ENCODE measurements at places on chromosomes 3 and 15. TPM values are rescaled to one million over a fixed set of nuclear protein-coding genes. Genes with fewer than 3 reads are reported as not detected.

BLM gene
- total RNA-seq: 1.8 TPM

CLDN16 gene
- not detected for total RNA-seq

SNUPN gene
- total RNA-seq: 22.0 TPM

CAMP gene
- 0.48 TPM for total RNA-seq

MASP1 gene
- 3.2 TPM for total RNA-seq

DNA sequence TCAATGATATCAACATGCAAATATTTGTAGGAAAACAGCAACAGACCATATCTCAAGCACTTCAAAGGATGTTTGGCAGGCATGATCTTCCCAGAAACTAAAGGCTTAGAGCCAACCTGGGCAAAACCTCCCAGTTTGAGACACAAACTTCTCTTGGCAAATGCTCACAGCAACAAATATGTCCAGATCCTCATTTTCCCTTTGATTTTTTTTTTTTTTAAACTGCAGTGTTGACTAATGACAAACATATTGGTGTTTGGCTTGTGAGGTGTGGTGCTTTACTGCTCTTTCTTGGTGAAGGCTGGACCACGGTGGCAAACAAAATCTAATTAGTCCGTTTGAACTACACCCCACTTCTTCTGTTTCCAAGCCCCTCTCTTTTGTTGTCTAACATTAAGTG, 87.2 kb downstream of the EBLN2 start:
- no peak for DNase-seq

DNA sequence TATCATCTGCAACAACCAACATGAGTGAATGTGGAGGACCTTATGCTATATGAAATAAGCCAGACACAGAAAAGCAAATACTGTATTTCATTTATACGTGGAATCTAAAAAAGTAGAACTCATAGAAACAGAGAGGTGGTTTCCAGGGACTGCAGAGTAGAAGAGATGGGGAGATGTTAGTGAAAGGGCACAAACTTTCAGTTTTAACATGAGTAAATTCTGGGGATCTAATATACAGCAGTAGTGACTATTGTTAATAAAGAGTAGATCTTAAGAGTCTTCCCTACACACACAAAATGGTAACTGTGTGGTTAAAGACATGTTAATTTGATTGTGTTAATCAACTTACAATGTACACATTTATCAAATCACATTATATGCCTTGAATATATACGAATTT, 20.9 kb upstream of the MELTF start:
- DNase-seq: no peak

DNA sequence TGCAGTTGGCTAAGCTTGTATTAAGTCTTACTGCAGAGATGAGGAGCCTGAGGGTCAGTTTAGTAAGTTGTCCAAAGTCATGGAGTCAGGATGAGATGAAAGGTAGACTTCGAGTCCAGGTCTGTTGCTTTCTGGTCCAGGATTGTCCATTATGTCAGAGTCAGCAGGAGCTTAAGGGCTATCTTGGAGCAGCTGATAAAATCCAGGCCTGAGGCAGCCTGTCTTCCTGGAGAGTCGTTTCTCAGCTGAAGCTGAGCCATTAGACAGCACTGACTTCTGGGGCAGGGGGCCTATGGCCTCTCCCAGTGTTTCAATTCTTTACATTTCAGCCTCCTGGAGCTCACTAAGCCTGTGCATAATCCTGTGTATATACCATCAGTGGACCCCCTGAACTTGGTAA, 219.5 kb upstream of the GAP43 start:
- DNase-seq: no peak

GRCh38 chr3:131549340-131549739, 46.6 kb upstream of the MRPL3 start:
- DNase-seq: no peak

- DNase-seq: no peak
Observed at GRCh38 chr3:56702490-56703315, 19.6 kb upstream of the TASOR start.
